ENCODE measurements at places on chromosomes 3 and 15.

DNA sequence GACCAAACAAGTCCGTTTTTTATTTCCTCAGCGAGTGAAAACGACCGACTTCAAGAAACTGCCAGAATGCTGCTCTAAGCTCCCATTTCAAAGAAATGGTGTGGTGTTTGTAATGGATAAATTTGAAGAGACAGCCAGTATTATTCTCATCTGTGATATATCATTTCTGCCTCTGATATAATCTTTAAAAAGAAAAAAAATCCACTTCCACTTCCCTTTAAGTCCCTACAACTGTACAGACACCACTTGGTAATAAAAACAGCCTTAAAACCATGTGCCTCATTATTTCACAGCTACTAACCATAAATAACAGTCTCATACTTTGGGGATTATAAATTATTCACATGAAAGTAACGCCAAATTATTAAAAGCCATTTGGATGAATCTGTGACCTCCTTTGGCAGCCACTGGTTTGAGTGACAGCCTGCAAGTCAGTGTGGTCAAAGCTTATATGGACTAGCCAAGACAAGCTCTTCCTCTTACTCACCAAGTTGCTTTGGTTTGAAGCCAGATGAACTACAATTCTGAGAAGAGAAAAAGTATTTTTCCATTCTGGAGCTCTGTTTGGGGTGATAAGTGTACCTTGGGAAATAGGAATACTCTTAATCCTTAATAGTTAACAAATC, 168.0 kb downstream of the SHOX2 start:
- no peak for DNase-seq

- no peak for DNase-seq
Observed at GRCh38 chr3:331881-332280, 135.3 kb downstream of the CHL1 start.

DNA sequence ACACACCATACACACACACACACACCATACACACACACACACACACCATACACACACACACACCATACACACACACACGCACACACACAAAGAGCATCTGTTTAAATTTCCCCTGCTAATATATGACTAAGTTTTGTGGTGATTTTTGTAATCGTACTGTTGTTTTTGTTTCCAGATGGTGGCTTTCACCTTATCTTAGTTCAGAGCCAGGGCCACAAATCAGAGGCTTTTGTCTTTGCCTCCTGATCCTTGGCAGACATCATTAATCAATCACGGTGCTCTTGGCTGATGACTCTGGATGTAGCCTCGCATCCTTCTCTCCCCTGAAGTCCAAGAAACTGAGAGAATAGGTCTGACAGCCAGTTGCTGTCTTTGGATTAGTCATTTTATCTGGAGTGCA, 52.1 kb downstream of the EDEM1 start:
- DNase-seq: no peak

GRCh38 chr15:99762288-99762687, 29.1 kb upstream of the LYSMD4 start:
- no peak for DNase-seq

GRCh38 chr3:94184781-94185180, 121.9 kb downstream of the NSUN3 start:
- no peak for DNase-seq

- no peak for DNase-seq
Observed at GRCh38 chr3:72120806-72121778, 336.1 kb upstream of the PROK2 start.

- no peak for DNase-seq
Observed at GRCh38 chr3:171480526-171480925, 20.3 kb upstream of the TNIK start.

DNA sequence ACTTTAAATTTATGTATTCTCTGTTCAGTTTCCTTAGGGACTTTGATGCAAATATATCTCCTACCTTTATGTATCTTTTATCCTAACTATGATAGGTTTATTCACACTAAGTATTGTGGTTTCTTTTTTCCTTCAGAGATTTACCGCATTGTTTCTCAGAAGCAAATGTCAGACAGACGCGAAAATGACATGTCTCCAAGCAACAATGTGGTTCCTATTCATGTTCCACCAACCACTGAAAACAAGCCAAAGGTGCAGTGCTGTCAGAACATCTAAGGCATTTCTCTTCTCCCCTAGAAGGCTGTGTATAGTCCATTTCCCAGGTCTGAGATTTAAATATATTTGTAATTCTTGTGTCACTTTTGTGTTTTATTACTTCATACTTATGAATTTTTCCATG, 18.3 kb downstream of the RAB11A start:
- no peak for DNase-seq

DNA sequence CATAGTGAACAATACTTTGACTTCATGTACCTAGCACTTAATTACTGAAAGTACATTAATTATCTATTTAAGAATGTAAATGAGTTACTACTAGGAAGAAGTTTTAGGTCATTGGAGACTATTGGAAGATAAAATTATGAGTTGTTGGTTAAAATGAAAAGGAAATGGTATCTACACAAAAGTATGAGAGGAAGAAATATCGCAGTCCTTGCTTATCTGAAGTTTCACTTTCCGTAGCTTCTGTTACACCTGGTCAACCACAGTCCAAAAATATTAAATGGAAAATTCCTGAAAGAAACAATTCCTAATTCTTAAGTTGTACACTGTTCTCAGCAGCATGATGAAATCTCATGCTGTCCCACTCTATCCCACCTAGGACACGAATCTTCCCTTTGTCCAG, 57.8 kb downstream of the HACD2 start:
- DNase-seq: no peak
